ENCODE measurements at places on chromosomes 3 and 15. TPM values are rescaled to one million over a fixed set of nuclear protein-coding genes. Genes with fewer than 3 reads are reported as not detected.

GRCh38 chr3:33936921-33937525 lies 138.6 kb downstream of the PDCD6IP start:
- DNase-seq = no peak

- DNase-seq = no peak
These were observed 91.8 kb upstream of the PFN2 start for GRCh38 chr3:150062492-150062891.

DNA sequence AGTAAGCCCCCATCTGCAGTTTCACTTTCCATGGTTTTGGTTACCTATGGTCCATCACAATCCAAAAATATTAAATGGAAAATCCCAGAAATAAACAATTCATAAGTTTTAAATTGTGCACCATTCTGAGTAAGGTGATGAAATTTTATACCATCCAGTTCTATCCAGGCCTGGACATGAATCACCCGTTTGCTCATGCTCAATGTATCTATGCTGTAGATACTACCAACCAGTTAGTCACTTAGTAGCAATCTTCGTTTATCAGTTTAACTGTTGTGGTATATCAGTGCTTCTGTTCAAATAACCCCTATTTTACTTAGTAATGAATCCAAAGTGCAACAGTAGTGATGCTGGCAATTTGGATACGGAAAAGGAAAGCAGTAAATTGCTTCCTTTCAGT lies 381.9 kb upstream of the AGTR1 start:
- DNase-seq = no peak

- DNase-seq = no peak
These were observed 26.0 kb downstream of the TARS3 start for GRCh38 chr15:101698314-101698713.

GRCh38 chr3:43994657-43995546 lies 246.8 kb upstream of the TOPAZ1 start:
- DNase-seq = peak; percentile 94

DNA sequence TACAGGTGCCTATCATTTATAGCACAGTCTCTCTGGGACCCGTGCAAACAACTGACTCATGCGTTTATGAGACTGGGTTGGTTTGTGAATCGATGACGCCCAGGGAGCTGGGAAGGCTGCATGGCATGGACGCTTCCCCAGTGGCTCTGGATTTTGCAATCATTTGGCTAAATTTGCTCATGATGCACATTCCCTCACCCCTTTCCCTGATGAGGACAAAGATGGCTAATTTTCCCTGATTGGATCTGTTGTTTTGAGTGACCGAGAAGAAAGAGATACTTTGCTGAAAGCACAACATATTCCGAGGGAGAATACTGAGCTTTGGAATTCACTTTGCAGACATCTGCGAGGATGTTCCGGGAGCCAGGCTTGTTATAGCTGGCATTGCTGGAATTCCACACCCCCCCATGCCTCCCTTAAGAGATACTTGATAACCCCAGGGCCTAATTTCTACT lies 51.1 kb downstream of the CGNL1 start:
- DNase-seq = no peak

- peak; percentile 82 for DNase-seq
These were observed at the start of gene CAPN7 for GRCh38 chr3:15205934-15206661. Gene CAPN7, plus strand, starts transcription at chr3:15206246. Its CDS starts 250 bp downstream, at chr3:15206496.

DNA sequence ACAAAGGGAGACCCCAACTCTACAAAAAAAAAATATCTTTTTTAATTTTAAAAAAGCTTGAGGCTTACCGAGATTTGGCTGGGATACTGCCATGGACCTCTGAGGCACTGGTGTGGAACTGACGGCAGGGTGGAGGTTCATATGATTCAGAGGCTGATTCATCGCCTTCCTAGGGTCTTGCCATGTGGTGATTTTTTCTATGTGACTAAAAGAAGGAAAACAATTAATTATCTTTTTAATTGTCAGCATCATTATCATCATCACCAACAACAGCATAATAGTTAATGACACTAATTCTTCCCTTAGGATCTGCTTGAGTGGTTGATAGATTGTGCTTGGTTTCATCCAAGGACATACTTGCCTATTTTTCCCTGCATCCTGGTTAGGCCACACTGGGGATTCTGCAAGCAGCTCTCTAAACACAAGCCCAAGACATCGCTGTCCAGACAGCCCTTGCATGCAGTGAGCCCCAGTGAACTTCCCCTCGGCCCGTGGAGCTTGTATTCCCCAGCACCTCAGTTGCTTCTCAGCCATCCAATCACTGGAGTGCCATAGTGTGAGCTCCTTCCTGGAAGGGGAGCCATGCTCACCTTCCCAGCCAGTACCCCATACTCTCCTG lies 84.9 kb downstream of the WWTR1 start:
- DNase-seq = no peak

DNA sequence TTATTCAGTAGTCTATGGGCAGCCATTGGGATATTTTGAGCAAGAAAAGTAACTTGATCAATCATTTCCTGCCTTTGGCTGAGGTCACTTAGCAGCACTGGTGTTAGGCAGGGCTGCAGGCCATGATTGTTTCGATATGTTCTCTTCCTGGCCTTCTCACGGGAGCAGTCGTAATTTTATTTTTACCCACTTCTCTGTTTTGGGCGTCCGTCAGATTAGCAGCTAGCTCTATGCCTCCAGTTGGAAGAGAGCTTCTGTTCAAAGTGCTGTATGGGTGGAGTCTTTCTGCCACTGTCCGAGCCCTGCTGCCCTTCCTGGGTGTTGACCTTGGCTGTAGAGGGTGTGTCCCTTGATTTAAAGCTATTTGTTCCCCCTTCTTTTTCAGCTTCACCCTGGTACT lies 123.4 kb upstream of the ROPN1 start:
- no peak for DNase-seq

GRCh38 chr3:82939491-82940097 lies 1178.1 kb upstream of the GBE1 start:
- DNase-seq = no peak

GRCh38 chr3:162139841-162140240 lies 643.2 kb downstream of the OTOL1 start:
- no peak for DNase-seq

GRCh38 chr3:126582311-126582710 lies 23.6 kb upstream of the C3orf22 start:
- no peak for DNase-seq

- DNase-seq = no peak
These were observed 369.4 kb downstream of the MAGI1 start for GRCh38 chr3:65669163-65669875.

GRCh38 chr15:88872706-88873105 lies 22.6 kb downstream of the HAPLN3 start:
- DNase-seq = no peak

DNA sequence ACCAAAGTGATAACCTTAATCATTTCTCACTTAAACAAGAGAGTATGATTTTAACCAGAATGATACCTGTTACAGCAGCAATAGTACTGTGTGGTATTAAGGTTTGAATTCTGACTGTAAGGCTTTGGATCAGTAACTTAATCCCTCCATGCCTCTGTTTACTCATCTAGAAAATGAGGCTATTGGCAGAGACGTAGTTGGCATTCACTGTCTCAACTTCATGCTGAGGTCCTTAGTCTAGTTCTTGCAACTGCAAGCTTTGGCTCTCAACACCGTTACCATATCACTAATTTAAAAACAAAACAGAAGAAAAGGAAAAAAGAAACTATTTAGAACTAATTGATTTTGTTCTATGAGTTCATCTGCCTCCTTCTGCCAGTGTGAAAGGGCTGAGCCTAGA lies 875.4 kb downstream of the MCTP2 start:
- DNase-seq = no peak

GRCh38 chr15:37109872-37110572 lies 9.7 kb upstream of the MEIS2 start:
- no peak for DNase-seq

DNA sequence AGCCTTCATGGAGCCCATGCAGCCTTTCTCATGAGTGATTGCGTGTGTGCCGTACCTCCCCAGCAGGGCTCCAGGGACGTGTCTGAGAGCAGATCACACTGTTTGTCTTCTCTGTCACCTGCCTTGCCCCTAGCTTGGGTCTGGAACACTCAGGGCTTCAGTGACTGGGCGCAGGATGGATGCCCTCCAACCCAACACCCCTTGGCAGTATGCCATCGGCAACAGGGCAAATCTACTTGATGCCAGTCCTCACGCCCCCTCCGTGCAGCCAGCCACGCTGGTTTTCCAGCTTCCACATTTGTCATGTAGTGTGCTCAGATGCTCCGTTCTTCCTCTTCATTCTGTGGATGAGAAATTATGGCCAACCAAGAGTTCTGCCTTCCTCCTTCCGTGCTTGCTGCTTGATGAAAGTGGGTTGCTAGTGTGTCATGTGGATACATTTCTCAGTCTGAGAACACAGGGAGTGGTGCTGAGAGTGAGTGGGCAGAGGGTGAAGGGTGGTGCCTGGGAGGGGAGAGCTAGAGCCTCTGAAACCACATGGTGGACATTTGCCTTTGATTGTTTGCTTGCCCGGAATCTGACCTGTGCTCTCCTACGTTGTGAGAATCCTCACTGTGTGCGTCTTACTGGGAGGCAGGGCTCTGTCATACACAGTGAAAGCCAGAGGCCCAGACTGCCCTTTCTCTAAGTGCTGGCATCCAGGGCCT lies 97.2 kb downstream of the FAM43A start:
- no peak for DNase-seq

DNA sequence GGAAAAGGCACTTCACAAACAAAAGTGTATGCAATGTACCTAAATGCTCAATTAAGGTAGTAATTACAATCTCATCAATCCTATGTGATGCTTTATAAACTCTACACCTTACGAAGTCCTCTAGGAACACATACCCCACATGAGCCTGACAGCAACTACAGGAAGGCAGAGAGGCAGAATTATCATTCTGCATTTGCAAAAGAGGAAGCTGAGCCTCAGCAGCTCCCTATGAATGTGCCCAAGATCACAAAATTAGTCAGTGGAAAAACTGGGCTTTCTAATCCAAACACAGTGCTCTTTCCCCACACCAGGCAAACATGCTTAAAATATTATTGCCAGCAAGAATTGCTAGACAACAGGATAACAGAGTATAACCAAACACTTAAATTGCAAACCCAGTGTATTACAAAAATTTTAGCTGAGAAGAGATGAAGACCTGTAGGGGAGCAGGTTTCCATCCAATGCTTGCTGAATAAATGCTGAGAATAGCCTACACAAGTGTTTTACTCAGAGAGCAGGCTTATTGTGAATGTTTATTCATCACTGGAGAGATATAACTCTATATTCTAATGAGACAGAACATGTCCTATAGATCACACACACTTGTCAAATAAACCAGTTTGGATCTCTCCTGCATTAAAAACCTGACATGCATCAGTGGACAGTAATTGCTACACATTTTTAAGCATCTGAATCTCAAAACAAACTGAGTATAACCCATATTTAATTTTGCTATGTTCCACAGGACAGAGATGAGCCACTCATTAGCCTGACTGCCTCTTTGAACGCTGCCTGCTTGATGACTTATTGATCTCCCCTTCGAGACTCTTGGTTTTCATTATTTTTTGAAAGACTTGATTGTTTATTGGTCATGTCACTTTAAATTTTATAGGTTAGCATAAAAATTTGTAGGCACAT lies 62.2 kb downstream of the PLCH1 start:
- DNase-seq = peak; percentile 63

GRCh38 chr3:186458306-186459107 lies 85.7 kb downstream of the CRYGS start:
- DNase-seq = no peak

DNA sequence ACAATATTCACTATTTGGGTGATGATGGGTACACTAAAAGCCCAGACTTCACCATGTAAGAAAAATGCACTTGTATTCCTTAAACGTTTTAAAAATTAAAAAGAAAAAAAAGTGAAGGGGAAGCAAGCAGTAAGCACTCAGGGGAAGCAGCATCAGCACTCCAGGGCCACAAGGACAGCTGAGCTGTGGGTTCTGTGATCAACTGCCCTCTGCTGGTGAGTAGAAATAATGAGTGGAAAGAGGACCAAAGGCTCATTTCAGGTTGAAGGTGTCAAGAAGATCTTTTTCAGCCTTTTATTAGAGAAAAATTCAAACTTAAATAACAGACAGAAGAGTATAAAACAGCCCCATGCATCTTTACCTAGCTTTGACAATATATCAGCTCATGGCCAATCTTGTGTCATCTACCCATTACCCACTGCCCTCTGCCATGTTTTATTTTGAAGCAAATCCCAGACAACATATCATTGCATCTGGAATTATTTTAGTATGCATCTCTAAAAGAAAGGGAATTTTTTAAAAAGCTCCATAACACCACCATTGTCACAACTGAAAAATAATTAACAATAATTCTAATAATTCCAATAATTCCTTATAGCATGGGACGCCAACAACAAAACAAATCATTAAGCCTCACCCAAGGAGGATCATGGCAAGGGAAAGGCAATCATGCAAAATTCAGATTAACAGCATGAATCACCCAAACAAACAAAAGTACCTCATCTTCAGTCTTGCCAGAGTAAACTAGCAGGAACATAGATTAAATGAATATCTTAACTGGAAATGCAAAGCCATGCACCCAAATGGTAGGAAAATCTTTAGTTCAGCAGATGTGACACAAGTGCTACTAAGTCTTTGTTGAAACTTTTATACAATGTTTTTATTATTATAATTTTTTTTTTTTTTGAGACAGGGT lies 42.5 kb downstream of the TAMM41 start:
- no peak for DNase-seq

- DNase-seq = no peak
These were observed 160.2 kb downstream of the GHSR start for GRCh38 chr3:172287937-172288477.

DNA sequence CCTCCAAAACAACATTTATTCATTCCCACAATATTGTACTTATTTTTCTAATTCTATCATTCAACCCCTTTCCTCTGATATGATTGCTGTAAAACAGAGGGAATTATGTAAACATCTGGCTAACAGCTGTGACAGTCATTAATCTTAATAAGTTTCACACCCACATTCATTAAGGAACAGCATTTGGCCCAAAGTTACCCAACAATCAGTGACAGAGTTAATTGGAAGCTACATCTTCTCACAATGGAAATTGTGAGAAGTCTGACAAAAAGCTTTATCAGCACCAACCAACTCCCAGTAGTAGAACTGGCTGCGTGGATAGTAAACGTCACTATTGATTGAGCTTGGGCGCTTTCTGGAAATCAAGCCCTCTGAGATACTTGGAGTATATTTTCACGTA lies 165.8 kb upstream of the SLC24A5 start:
- DNase-seq = peak; percentile 72

GRCh38 chr3:37137516-37137915 lies 36.9 kb downstream of the LRRFIP2 start:
- no peak for DNase-seq

SLC22A14 gene
- polyA plus RNA-seq = 0.75 TPM

CCDC191 gene
- polyA plus RNA-seq = 13.1 TPM

SCAANT1 gene
- not detected for polyA plus RNA-seq

CCDC33 gene
- 3.0 TPM for polyA plus RNA-seq

GMPPB gene
- polyA plus RNA-seq = 22.3 TPM

DUOXA2 gene
- polyA plus RNA-seq = not detected

GOLGA6A gene
- not detected for polyA plus RNA-seq

BFSP2 gene
- polyA plus RNA-seq = not detected

ZNF662 gene
- polyA plus RNA-seq = 26.9 TPM

TGM4 gene
- polyA plus RNA-seq = 0.17 TPM

TMEM41A gene
- polyA plus RNA-seq = 18.4 TPM

GOLGA8R gene
- polyA plus RNA-seq = 3.8 TPM

ARPP21 gene
- 61.4 TPM for polyA plus RNA-seq
